ENCODE measurements at places on chromosomes 1 and 21. TPM values are rescaled to one million over a fixed set of nuclear protein-coding genes. Genes with fewer than 3 reads are reported as not detected.

CDK18 gene
- 31.5 TPM for total RNA-seq

CYP4Z1 gene
- not detected for total RNA-seq

MIXL1 gene
- total RNA-seq = 0.33 TPM

L1TD1 gene
- 0.32 TPM for total RNA-seq

CHIA gene
- total RNA-seq = not detected

EDN2 gene
- total RNA-seq = 0.36 TPM

KCNK1 gene
- total RNA-seq = 3.9 TPM

DNALI1 gene
- 14.5 TPM for total RNA-seq

DPT gene
- 13.3 TPM for total RNA-seq

ZNF695 gene
- not detected for total RNA-seq

CHI3L2 gene
- total RNA-seq = 1.6 TPM

LCE3B gene
- not detected for total RNA-seq

CHD1L gene
- 30.9 TPM for total RNA-seq

NPHS2 gene
- total RNA-seq = not detected

CHODL gene
- 0.20 TPM for total RNA-seq

OR2M3 gene
- not detected for total RNA-seq

RBP7 gene
- 15.7 TPM for total RNA-seq

PALMD gene
- total RNA-seq = 19.9 TPM

RNF207 gene
- total RNA-seq = 24.4 TPM
